ENCODE measurements at places on chromosomes 1 and 21. TPM values are rescaled to one million over a fixed set of nuclear protein-coding genes. Genes with fewer than 3 reads are reported as not detected.

GRCh38 chr1:111597426-111597825 lies 22.2 kb upstream of the RAP1A start:
- peaks cover 6% of the 10 kb centered on the region for H3K36me3 ChIP-seq
- peaks cover 95% of the 10 kb centered on the region for H3K4me1 ChIP-seq
- no peaks in the 10 kb centered on the region for H3K27me3 ChIP-seq
- H3K27ac ChIP-seq, result peak overlapping the region; percentile 64
- H3K4me3 ChIP-seq, result no peak overlapping the region
- peak; percentile 34 for DNase-seq

DNA sequence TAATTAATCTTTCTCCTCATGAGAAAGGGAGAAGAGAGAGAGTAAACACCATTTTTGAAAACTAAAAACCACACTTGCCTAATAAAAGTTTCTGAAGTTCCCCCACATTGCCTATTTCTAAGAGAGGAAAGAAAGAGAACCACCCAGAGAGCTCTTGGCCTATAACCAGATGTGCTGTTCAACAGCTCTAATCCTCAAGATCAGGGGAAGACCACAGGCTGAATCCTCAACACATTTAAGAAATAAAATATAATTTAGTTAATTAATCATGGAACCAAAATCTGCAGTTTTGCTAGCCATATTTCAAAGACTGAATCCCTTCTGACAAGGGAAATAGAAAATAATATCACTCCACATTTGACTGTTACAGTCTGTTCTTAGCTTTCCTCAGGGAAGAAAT lies 11.9 kb downstream of the PRRX1 start:
- peaks cover 41% of the 10 kb centered on the region for H3K27me3 ChIP-seq
- no peak overlapping the region for H3K4me3 ChIP-seq
- DNase-seq, result no peak
- no peak overlapping the region for H3K27ac ChIP-seq

GRCh38 chr1:75308365-75308764 lies 174.2 kb downstream of the LHX8 start:
- no peak for DNase-seq
- H3K27ac ChIP-seq, result no peak overlapping the region
- H3K27me3 ChIP-seq, result peaks cover under 1% of the 10 kb centered on the region
- no peak overlapping the region for H3K4me3 ChIP-seq

DNA sequence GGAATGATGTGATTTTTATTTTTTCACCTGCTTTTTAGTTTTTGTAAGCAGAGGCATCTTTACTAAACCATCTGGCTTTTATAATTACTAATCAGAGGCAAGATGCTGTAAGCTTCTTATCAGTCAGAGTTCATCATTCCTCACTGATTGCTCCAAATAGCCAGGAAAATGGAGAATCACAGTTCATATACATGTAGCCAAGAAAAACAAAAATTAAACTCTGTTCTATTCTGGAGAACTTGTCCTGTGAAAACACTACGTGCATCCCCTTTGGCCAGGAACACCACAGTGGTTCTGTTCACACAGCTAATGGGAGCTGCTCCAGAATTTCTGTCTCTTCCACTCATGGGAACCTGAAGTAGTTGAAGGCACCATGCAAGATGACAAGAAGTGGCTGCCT lies 725.5 kb upstream of the CHRM3 start:
- no peak overlapping the region for H3K27ac ChIP-seq
- no peaks in the 10 kb centered on the region for H3K4me1 ChIP-seq
- H3K4me3 ChIP-seq, result no peak overlapping the region
- H3K36me3 ChIP-seq, result no peaks in the 10 kb centered on the region
- DNase-seq, result no peak

GRCh38 chr1:211589782-211590721 lies 11.1 kb upstream of the SLC30A1 start:
- DNase-seq, result no peak
- H3K27ac ChIP-seq, result no peak overlapping the region
- H3K4me1 ChIP-seq, result peaks cover 10% of the 10 kb centered on the region
- H3K36me3 ChIP-seq, result no peaks in the 10 kb centered on the region
- peaks cover 8% of the 10 kb centered on the region for H3K27me3 ChIP-seq

Gene CGN
- total RNA-seq, result 1.4 TPM

Gene LGR6
- 0.14 TPM for total RNA-seq

DNA sequence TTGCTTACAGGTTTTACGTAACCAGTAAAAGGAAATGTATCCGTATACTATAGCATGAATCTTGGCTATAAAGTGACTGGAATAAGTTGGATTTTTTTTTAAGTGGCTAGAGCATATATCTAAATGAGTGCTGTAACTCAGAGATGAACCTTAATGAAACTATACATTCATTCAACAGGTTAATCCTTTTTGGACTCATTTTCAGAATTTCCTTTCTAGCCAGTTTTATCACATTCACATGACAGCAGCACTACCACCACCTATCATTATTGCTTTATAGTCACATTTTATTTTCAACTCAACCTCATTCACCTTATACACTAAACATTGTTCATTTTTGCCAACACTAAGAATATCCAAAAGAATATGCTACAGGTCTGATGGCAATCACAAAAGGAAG lies 30.6 kb downstream of the FRRS1 start:
- H3K27ac ChIP-seq, result no peak overlapping the region
- H3K4me1 ChIP-seq, result no peaks in the 10 kb centered on the region
- peaks cover 2% of the 10 kb centered on the region for H3K27me3 ChIP-seq
- DNase-seq, result no peak
- H3K4me3 ChIP-seq, result no peak overlapping the region

Gene BARHL2
- not detected for total RNA-seq

- no peak overlapping the region for H3K4me3 ChIP-seq
- H3K36me3 ChIP-seq, result no peaks in the 10 kb centered on the region
- DNase-seq, result no peak
Observed at GRCh38 chr1:68166348-68166747, 66.0 kb downstream of the WLS start.

DNA sequence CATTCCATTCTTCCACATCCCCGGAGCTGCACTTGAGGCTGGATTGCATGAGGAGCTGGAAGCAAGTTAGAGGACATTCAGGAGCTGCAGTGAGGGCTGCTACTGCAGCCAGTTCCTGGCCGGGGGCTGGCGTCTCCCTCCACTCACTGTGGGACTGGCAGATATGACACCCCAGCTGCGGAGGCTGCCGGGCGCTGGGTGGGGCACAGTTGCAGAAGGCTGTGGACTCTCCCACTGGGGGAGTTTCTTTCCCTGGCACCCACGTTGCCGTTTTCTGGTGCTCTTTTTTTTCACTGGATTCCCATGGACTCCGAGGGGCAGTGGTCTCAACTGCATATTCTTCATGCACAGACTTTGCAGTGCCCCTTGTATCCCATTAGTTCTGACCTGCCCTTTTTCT lies 351.1 kb upstream of the AJAP1 start:
- H3K27ac ChIP-seq, result no peak overlapping the region
- no peak overlapping the region for H3K4me3 ChIP-seq
- no peaks in the 10 kb centered on the region for H3K27me3 ChIP-seq
- H3K4me1 ChIP-seq, result no peaks in the 10 kb centered on the region
- no peaks in the 10 kb centered on the region for H3K36me3 ChIP-seq

GRCh38 chr21:44696572-44696971 lies 400 bp upstream of the KRTAP10-12 start:
- peaks cover 35% of the 10 kb centered on the region for H3K27me3 ChIP-seq
- peaks cover 4% of the 10 kb centered on the region for H3K36me3 ChIP-seq
- DNase-seq, result no peak

DNA sequence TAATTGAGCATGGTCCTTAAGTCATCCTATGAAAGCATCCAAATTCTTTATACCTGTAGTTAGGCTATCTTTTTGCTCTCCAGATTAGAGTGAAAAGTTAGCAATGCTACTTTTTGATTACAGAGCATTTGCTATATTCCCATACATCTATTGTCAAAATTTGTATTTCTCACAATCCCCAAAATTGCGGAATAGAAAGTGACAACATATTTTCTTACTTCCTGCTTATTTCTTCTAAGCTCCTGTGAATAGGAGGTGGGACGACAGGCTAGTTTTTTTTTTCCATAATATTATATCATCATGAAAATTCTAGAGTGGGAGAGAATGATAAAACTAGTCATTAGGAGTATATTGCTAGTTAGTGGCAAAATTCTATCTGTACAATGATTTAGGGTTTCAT lies 264.0 kb upstream of the DPYD start:
- DNase-seq, result no peak
- H3K4me3 ChIP-seq, result no peak overlapping the region
- no peaks in the 10 kb centered on the region for H3K4me1 ChIP-seq
- no peak overlapping the region for H3K27ac ChIP-seq

- peaks cover 2% of the 10 kb centered on the region for H3K27me3 ChIP-seq
- H3K27ac ChIP-seq, result no peak overlapping the region
- DNase-seq, result no peak
Observed at GRCh38 chr1:222750651-222751050, 13.6 kb downstream of the FAM177B start.

Gene KRTAP24-1
- not detected for total RNA-seq

GRCh38 chr1:100816049-100816448 lies 78.6 kb downstream of the EXTL2 start:
- H3K27me3 ChIP-seq, result peaks cover 28% of the 10 kb centered on the region
- DNase-seq, result no peak
- H3K36me3 ChIP-seq, result no peaks in the 10 kb centered on the region

DNA sequence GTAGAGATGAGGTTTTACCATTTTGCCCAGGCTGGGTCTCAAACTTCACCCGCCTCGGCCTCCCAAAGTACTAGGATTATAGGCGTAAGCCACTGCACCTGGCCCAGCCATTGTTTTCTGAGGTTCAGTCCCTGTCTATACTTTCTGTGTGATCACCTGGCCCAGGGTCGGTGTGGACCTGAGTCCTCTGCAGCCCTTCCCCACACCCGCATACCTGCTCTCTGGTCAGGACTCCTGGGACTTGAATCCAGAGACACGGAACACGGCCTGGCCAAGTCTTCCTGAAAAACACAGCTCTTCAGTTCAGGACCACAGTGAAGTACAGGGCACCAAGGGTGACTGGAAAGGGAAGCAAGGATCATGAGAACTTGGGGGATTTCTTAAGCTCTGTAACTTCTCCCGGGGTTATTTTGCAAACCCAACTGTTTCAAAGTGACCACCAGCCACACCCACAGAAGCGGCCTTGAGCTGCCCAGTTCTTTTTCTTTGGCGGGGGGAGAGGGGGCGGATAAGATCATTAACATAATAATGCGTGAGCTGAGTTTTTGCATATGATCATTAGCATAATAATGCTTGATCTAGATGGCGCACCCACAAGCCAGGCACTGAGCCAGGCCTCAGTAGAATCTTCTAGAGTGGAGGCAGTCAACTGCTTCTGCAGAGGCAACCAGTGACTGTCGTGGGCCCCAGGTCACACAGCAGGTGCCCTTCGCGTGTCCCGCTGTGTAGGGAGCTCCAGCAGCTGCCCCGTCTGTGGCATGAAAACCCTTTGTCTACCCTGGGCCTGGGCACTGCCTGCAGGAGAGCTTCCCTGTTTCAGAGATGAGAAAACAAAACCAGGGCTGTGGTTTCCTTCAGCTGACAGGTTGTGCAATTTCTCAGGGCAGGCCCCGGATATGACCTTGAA lies 1.7 kb upstream of the NADK start:
- H3K4me1 ChIP-seq, result peaks cover 61% of the 10 kb centered on the region
- DNase-seq, result peak; percentile 78
- H3K4me3 ChIP-seq, result peak overlapping the region; percentile 61
- H3K27ac ChIP-seq, result peak overlapping the region; percentile 86
- peaks cover 6% of the 10 kb centered on the region for H3K36me3 ChIP-seq

GRCh38 chr1:231951374-231951773 lies 324.8 kb downstream of the DISC1 start:
- peaks cover 9% of the 10 kb centered on the region for H3K36me3 ChIP-seq
- DNase-seq, result peak; percentile 13
- no peaks in the 10 kb centered on the region for H3K27me3 ChIP-seq
- H3K27ac ChIP-seq, result no peak overlapping the region

- peaks cover 5% of the 10 kb centered on the region for H3K27me3 ChIP-seq
- no peak for DNase-seq
- no peak overlapping the region for H3K4me3 ChIP-seq
- H3K4me1 ChIP-seq, result no peaks in the 10 kb centered on the region
- no peaks in the 10 kb centered on the region for H3K36me3 ChIP-seq
Observed at GRCh38 chr21:45965084-45965809, 16.3 kb upstream of the COL6A1 start.

Data from activated CD4-positive, alpha-beta T cell treated with anti-CD3 and anti-CD28 coated beads for 36 hours (primary cell).